ENCODE measurements at places on chromosomes 2 and 18. TPM values are rescaled to one million over a fixed set of nuclear protein-coding genes. Genes with fewer than 3 reads are reported as not detected.

GRCh38 chr2:223789423-223789822, 48.0 kb downstream of the AP1S3 start:
- no peak for DNase-seq
- H3K27ac ChIP-seq = no peak overlapping the region
- no peak overlapping the region for H3K4me3 ChIP-seq
- H3K36me3 ChIP-seq = no peaks in the 10 kb centered on the region
- H3K27me3 ChIP-seq = no peaks in the 10 kb centered on the region
- H3K4me1 ChIP-seq = no peaks in the 10 kb centered on the region

DNA sequence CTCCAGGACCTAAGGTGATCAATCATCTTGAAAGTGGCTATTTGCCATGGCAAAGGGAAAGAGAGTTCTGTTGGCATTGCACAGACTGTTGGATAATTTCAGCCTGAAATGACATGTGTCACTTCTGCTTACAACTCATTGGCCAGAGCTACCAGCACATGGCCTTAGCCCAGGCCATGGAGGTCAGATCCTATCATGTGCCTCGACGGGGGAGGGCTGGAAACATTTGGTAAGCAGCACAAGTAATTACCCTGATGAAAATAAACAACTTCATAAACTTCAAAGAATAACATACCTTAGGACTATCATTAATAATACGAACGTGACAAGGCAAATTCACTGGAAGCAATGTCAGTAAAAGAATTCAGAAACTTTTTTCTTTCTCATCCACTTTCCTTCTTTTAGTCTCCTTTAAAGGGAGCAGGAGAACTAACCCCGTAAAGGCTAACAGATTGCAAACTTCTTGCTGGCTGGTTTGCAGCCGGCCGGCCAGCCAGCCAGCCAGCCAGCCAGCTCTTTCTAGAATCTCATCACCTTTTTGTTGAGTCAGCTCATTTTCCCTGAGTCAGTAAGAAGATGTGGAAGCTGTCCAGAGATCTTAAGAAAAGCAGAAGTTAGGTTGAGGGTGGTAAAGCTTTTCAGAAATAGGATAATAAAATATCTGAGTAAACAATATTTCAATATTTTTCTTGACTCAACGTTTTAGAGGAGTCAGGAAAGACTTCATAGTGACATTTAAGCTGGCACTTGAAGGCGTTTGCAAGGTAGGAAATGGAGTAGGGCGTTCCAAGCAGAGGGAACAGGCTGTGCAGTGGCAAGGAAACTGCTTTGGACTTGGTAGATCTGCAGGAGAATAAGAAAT, 31.9 kb downstream of the CNRIP1 start:
- no peaks in the 10 kb centered on the region for H3K36me3 ChIP-seq
- no peak overlapping the region for H3K4me3 ChIP-seq
- H3K27me3 ChIP-seq = no peaks in the 10 kb centered on the region

- no peak for DNase-seq
- no peak overlapping the region for H3K4me3 ChIP-seq
- H3K4me1 ChIP-seq = no peaks in the 10 kb centered on the region
These were observed 260.9 kb downstream of the PHLPP1 start for GRCh38 chr18:62976227-62976626.

CPO gene
- total RNA-seq = 0.95 TPM
